ENCODE measurements at places on chromosomes 1 and 21. TPM values are rescaled to one million over a fixed set of nuclear protein-coding genes. Genes with fewer than 3 reads are reported as not detected.

DNA sequence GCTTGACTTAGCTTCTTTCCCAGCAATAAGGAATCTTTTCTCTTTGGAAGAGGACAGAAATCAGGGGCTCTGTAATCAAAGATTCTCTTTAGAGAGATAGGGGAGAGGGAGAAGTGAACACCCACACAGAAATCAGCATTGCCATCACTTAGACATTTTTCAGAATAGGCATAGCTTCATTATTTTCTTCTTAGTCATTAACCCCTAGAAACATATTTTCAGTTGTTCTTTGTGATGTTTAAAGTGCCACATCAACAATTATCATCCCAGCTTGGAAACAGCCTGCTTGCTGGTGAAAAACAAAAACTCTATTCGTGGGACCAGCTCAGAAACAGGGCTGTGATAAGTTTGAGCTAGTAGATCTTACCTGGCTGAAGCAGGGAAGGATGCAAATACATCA is 88.3 kb upstream of the SLC44A3 start:
- DNase-seq: no peak

GRCh38 chr1:93976291-93976690 is 67.1 kb upstream of the GCLM start:
- no peak for DNase-seq

- DNase-seq: no peak
Measured at GRCh38 chr1:18175530-18176377, 68.2 kb downstream of the IGSF21 start.

DNA sequence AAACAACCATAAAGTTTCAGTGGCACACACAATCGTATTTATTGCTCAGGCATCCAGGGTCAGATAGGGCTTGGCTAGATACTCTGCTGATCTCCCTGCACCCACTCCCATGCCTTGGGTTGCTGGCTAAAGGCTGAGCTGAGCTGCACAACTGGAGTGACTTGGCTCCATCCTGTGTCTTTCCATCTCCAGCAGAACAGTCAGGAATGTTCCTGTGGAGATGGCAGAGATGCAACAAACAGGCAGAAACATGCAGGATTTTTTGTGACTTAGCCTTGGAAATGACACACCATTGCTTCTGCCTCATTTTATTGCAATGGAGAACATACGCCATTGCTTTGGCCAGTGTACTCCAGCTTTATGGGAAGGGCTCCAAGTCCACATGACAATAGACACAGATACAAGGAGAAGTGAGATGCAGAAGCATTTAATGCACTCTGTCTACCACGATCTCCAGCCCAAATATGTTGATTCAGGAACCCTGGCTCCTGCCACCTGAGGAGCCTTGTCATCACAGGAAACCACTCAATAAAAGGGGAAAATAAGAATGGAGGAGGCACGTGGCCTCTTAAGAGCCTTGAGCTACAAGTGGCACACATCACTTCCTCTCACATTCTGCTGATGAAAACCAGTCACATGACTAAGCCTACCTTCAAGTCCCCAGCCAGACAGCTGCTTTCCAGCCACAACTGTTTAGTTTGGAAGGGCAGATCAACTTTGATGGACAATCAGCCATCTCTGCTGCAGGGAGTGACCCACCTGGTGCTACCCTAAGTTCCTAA is 10.1 kb upstream of the GUCA2B start:
- DNase-seq: no peak

GRCh38 chr1:60753036-60753900 is 329.1 kb upstream of the NFIA start:
- no peak for DNase-seq

- no peak for DNase-seq
Measured at GRCh38 chr1:35707601-35708440, 10.9 kb downstream of the C1orf216 start.

- no peak for DNase-seq
Measured at GRCh38 chr1:109762039-109762585, 1.6 kb downstream of the EPS8L3 start.

GRCh38 chr1:11781297-11781696 is 19.3 kb downstream of the C1orf167 start:
- peak; percentile 4 for DNase-seq

DNA sequence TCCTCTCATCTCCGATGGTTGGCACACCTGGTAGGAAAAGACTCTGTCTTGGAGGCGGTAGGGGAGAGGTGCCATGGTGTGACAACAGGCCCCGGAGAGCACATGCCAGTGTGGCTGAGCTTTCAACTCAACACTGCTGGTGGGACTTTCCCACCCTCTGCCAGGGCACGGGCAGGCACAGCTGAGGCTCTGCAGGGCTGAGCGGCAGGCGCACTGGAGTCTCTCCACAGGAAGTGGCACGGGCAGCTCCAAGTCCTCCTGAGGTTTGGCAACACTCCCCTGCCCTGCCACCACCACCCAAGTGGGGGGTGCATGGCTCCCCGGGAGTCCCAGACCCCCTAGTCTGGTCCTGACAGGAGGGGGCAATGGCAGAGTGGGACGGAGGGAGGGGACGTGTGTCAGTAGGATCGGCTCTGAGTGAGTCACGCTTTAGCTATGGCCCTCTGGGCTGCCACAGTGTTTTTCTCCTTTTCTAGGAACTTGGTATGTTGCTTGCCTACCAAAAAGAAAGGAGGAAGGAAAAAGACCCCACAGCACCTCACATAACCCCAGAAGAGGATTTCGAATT is 27.3 kb upstream of the EVA1B start:
- no peak for DNase-seq

GRCh38 chr1:205240118-205240517 is 12.4 kb downstream of the TMCC2 start:
- no peak for DNase-seq

- peak; percentile 88 for DNase-seq
Measured at GRCh38 chr1:150567717-150568593, 11.5 kb downstream of the MCL1 start.

DNA sequence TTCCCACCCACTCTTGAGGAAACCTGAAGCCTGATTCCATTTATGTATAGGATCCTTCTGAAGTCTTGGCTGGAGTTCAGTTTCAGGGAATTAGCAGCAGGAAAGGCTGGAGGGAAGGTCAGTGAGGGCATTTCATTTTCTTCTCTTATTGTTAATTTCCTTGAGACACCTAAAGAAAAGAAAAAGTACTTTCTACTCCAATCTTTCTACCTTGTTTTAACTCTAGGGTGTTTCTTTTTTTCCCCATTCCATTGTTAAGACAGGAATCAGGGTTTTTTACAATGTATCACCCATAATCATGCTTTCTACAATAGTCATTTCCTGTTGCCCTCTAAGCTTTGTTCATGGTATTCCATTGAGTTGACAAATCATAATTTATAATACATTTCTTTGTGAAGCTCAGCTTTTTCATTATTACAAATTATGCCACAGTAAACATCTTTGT is 27.4 kb downstream of the SNRPE start:
- no peak for DNase-seq

- DNase-seq: no peak
Measured at GRCh38 chr1:3483801-3484444, 29.5 kb downstream of the ARHGEF16 start.

CLDN17 gene
- total RNA-seq: not detected

INSRR gene
- total RNA-seq: 0.46 TPM

PADI1 gene
- total RNA-seq: not detected

ALG6 gene
- 5.2 TPM for total RNA-seq

PADI4 gene
- total RNA-seq: 0.24 TPM

PCAT6 gene
- total RNA-seq: 0.54 TPM

RBM11 gene
- total RNA-seq: 0.14 TPM

SHISA4 gene
- total RNA-seq: 159 TPM

CACHD1 gene
- 4.9 TPM for total RNA-seq

Data from Right ventricle myocardium inferior (tissue), 1 donor.